ENCODE measurements at places on chromosomes 7 and 10. TPM values are rescaled to one million over a fixed set of nuclear protein-coding genes. Genes with fewer than 3 reads are reported as not detected.

STMP1 gene
- total RNA-seq: 29.6 TPM

SLC18A3 gene
- not detected for total RNA-seq

SLC26A5 gene
- not detected for total RNA-seq

AQP1 gene
- total RNA-seq: 3.8 TPM

SMO gene
- 20.9 TPM for total RNA-seq

CALML5 gene
- total RNA-seq: not detected

TUBAL3 gene
- not detected for total RNA-seq

ZPBP gene
- not detected for total RNA-seq

SLC39A12 gene
- total RNA-seq: not detected

GPRIN2 gene
- not detected for total RNA-seq

SORCS1 gene
- total RNA-seq: not detected

LRRC72 gene
- not detected for total RNA-seq

ABCF2 gene
- 39.1 TPM for total RNA-seq

ASCC1 gene
- 26.5 TPM for total RNA-seq

SAP25 gene
- total RNA-seq: not detected

CFAP69 gene
- total RNA-seq: 8.4 TPM

FFAR4 gene
- not detected for total RNA-seq

SPDYE9 gene
- total RNA-seq: not detected

FAM20C gene
- total RNA-seq: 142 TPM

GIMAP1 gene
- 0.20 TPM for total RNA-seq

HDAC9 gene
- total RNA-seq: 1.1 TPM

PRSS37 gene
- not detected for total RNA-seq

SVOPL gene
- total RNA-seq: not detected

CALHM1 gene
- not detected for total RNA-seq

RBP3 gene
- not detected for total RNA-seq

MOGAT3 gene
- not detected for total RNA-seq

WDFY4 gene
- not detected for total RNA-seq

CHN2 gene
- total RNA-seq: 0.93 TPM

LLCFC1 gene
- not detected for total RNA-seq

RBP4 gene
- 6.4 TPM for total RNA-seq

STARD3NL gene
- 28.8 TPM for total RNA-seq

BEND7 gene
- 0.64 TPM for total RNA-seq

ZNF248 gene
- 5.6 TPM for total RNA-seq

VIPR2 gene
- not detected for total RNA-seq

UCMA gene
- not detected for total RNA-seq

DHX32 gene
- total RNA-seq: 29.8 TPM

ERVW-1 gene
- total RNA-seq: not detected

Measured in cardiac ventricle fibroblast (primary cell).